ENCODE measurements at places on chromosomes 1 and 21. TPM values are rescaled to one million over a fixed set of nuclear protein-coding genes. Genes with fewer than 3 reads are reported as not detected.

Gene DCST1
- total RNA-seq: 1.1 TPM

Gene KRTAP11-1
- not detected for total RNA-seq

DNA sequence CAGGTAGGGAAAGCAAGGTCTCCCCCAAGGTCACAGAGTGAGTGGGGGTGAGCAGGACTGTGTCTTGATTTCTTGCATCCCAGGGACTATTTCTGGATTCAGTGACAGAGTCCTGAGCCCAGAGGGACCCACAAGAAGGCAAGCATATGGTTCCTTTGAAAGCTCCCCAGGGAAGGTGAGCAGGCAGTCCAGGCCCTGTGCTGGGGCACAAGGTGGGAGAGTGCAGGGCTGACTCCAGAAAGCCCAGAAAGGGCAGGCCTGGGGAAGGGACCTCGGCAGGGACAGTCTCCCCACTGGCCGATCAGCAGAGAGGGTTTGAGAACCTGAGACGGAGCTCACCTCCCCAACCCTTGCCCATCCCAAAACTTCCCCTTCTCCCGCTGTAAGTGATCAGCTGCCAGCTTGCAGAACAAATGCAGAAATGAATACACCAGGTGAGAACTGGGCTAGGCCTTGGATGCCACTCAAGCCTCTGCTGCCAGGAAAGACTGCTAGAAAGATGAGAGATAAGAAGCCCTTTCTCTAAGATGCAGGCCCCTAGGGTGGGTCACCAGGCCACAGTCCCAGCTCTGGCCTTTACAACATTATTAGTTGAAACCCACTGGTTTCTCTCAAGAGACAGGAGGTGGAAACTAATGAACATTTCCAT lies 121.0 kb downstream of the GLIS1 start:
- peak; percentile 1 for DNase-seq

- no peak for DNase-seq
Observed at GRCh38 chr1:87400813-87401212, 72.1 kb downstream of the LMO4 start.

Measured in uterus (tissue), 4 donors.